IPS DF 19.7 (cell line): ENCODE measurements at places on chromosomes 13 and 19.

GRCh38 chr19:17847538-17848366, at the start of gene JAK3:
JAK3 (minus strand) TSS chr19:17847982; CDS start chr19:17844417, 3,565 bp downstream.
- DNase-seq = no peak

- DNase-seq = no peak
Measured at GRCh38 chr19:14467816-14468215, 7.3 kb downstream of the PTGER1 start.

DNA sequence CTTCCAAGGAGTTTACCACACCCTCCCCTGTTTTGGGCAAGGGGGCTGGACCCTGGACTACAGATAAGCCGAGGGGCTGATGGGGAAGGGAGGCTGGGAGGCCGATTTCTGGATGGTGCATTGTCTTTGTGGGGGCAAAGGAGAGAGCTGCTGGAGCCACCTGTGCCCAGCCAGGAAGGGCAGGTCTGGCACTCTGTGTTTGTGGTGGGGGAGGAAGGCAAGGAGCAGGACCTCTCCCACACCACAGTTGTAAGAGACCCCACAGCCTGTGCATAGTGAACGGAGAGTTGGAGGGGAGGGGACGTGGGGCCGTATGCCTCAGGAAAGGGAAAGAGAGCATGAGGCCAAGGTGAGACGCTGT, 16.0 kb upstream of the PRR19 start:
- no peak for DNase-seq

GRCh38 chr19:14142262-14143190, 6.1 kb upstream of the ASF1B start:
- DNase-seq = no peak

- DNase-seq = no peak
Measured at GRCh38 chr13:39913928-39914327, 258.5 kb downstream of the COG6 start.

- no peak for DNase-seq
Measured at GRCh38 chr13:65642996-65643395, 1587.1 kb downstream of the PCDH9 start.

DNA sequence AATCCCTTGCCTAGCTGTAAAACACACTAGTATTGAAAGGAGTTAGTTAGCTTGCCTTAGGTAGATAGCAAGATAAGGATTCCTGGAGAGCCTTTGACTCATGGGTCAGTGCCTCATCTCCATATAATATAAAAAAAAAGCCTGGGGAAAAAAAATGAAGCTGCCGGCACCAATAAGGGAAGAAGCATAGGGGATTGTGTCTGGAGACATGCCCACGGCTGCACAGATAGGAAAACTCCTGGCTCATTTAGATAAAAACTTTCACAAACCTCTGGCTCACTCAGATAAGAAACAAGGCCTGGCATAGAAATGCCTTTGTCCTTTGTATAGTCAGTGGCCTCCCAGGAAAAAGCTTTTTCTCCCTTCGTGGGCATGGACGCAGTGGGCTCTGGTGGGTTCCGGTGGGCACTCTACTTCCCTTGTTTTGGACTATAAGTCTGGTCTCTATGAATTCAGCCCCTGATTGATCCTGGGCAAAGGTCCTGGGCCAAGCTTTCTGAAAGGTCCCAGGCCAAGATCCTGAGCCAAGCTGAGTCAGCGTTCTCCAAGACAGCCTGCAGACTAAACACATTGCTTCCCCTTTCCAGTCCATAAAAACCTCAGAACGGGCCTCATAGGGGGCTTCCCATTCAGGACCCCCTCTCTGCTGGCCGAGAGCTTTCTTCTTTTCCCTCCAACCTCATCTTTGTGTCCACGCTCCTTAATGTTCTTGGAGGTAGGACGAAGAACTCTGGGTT, 4.9 kb upstream of the OR7A17 start:
- DNase-seq = no peak

DNA sequence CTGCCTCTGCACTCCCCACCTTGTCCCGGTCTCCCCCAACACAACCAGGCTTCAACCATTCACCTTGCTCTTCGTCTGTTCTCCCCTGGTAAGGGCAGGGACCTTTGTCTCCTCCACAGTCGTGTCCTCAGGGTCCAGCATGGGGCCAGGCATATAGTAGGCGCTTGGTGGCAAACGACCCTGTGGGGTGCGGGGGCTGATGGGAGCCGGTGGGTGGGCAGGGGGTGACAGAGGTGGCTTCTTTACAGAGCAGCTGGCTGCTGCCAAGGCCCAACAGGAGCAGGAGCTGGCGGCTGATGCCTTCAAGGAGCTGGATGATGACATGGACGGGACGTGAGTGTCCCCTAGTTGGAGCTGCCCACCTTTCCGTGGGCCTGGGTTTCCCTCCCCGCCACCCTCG, 9.7 kb downstream of the PRKCSH start:
- DNase-seq = no peak

DNA sequence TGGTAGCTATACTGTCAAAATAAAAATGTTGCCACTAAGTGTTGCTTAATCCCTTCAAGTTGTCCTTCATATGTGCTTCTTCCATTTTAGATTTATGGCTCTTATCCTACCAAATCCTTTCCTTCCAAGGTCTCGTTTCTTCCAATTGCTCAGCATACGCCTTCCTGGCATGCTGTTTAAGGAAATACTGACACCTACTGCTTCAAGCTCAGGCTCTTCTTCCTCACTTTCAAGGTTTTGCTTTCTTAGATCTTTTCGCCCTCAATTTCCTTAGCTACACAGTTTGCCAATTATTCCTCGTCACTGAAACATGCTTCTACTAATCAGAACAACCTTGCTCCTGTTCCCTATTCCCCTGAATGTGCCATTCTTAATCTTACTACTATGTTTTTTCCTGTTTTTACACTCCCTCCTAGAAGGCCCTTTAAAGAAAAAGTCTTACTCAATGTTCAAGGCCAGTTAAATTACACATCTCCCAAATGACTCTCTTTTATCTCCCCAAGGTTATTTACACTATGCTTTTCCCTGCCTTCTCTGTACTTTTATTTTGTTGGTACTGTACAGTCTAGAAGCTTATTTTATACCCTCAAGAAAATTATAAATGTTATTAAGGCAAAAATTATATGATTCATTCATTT, 343.1 kb downstream of the MZT1 start:
- peak; percentile 5 for DNase-seq

DNA sequence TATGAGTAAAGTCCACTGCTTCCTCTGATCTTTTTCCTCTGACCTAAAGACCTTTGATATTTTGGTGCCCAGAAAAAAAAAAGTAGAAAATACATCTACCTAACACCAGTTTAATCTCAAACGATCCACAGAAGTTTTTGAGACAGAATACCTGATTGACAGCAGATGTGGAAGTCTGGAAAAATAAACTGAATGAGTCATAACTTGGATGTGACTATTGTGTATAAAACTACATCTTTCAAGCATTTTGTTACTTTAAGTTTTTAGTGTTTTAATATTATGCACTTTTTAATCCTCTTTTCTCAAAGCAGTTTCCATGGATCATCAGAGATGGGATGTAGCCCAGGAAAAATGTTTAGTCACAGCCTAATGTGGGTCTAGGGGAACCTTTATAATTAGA, 216.1 kb downstream of the SLITRK1 start:
- no peak for DNase-seq

DNA sequence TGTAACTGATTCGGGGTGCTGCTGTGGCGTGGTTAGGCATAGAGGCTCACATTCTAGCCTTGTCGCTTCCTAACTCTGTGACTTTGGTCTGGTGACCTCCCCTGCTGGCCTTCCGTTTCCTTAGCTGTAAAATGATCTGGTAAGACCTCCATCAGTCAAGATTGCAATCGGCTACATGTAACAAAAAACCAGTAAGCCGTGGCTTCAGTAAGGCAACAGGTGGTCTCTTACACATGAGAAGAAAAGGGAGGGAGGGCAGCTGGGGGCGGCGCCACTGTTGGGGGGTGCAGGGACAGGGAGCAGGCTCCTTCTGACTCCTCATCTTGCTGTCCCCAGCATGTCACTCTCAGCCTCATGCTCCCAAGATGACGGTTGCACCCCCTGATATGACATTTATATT, 148.0 kb downstream of the SIPA1L3 start:
- no peak for DNase-seq

DNA sequence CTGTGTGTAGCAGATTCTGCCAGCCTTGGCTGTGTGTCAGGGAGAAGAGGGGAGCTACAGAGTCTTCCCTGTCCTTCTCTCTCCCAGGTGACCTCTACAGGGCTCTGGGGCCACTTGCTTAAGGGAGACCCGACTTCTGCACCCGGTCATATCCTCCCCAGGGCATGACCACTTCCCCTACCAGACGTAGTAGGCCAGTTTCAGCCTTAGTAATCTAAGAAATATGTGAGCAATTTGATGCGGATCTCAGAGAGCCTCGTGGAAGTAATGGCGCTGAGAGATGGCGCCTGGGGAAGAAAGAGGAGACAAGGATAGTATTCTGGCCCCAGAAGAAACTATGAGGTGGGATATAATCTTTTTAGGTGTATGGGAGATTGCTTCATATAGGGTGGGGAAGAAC, 41.9 kb downstream of the NFIX start:
- no peak for DNase-seq

DNA sequence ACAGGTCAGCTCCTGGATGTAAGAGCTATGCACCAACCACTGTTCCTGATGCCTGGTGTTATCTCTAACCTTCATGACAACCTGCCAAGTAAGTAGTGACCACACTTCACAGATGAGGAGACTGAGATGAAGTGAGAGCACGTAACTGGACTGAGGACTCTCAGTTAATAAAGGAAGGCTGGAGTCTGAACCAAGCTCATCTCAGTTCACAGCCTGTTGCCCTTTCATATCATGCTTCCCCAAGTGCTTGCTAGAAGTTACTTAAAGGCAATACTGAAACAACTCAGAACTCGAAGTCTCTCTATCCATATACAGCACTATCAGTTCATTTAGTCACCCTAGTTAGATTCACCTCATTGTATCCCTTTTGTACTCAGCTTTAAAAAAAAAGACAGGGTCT, 119.7 kb downstream of the ABCC4 start:
- no peak for DNase-seq

DNA sequence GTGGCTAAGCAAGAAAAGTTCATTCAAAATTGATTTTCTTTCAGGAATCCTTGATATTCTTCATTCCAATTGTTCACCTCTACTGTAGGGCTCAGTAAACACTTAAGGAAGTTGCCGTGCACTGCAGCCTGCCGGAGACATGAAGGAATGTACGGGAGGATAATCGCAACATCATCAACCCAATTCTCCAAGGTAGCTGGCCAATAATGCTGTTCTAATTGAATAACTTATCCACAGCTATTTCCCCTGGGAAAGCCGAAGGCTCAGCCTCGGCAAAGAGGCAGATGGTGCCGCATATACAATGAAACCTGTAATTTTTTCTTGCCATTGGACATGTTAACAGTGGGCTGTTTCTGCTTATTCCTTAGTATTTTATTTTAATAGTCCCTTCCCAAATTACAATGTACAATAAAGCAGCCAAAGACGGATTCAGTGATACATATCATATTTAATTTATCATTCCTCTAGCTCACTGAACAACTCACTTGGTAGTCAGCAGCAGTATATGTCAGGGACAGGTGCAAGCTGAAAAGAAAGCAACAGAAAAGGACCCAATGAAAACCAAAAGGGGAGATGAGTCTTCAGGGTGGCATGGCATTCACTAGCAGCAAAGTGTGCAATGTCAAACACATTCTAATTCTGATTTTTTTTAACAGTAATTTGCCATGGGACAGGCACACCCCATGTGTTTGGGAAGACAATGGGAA, 420.5 kb upstream of the KLF12 start:
- DNase-seq = no peak

DNA sequence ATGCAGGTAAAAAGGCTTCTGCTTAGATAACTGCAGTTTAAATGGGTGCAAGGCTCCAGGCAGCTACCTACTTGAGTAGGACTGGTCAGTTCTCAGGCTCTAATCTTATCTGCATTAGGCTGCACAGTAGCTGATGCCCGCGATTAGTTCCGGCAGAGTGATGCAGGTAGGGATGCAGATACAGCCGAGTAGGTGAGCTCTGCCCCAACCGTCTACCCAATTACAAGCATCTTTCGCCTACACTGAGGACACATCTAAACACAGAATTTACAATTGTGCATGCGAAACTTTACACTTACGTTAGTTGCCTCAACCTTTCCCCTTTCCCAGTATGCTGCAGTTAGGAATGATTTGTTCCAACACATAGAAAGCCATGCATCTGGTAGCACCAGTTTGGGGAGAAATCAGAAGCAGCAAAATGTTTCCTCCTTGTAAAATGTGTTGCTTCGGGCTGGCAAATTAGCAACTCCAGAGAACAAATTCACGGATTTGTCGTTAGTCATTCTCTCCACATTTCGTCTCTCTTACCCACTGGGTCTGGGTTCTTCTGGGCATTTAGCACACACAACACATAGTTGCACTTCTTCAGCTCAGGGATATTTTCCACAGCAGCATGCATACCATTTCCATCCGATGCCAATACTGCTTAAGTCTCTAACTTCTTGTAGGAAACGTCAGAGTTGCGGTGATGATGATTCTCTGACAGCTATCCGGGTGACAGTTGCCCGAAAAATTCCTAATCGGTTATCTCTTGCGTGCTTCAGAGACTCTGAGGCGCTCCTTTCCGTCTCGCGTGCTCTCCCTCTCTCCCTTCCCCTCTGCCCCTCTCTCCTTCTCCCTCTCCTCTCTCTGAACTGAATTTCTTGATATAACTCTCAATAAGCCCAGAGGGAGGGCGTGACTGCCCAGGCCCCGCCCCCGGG, at the start of gene PCDH9:
TSS of gene PCDH9 (minus strand) at position 856 of the 923 bp plus-strand sequence. CDS start 1,896 bp downstream, outside the sequence.
- DNase-seq = no peak

- no peak for DNase-seq
Measured at GRCh38 chr19:41000310-41000737, 9.2 kb downstream of the CYP2B6 start.

DNA sequence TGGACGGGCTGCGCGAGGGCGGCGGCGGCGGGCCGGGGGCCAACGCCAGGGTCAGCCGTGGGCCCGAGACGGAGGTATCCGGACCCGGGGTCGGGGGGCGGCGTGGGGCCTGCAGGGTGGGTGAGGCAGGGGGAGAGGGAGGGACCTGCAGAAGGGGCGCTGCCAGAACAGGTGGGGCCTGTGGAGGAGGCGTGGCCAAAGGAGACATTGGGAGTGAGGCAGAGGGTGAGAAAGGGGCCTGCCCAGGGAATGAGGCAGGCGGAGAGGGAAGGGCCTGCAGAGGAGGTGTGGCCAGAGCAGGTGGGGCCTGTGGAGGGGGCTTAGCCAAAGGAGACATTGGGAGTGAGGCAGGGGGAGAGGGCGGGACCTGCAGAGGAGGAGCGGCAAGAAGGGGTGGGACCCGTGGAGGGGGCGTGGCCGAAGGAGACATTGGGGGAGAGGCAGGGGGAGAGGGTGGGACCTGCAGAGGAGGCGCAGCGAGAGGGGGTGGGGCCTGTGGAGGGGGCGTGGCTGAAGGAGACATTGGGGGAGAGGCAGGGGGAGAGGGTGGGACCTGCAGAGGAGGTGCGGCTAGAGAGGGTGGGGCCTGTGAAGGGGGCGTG, 4.2 kb downstream of the PRR36 start:
- DNase-seq = no peak

- DNase-seq = no peak
Measured at GRCh38 chr13:39463611-39464010, 139.4 kb downstream of the LHFPL6 start.
